ENCODE measurements at places on chromosomes 2 and 18.
A peak's percentile ranks its signal among the peaks of the same experiment; 100 is the strongest.

GRCh38 chr2:112476434-112476833 lies 5.5 kb upstream of the TTL start:
- DNase-seq: no peak

GRCh38 chr2:219877728-219878127 lies 250.3 kb downstream of the SLC4A3 start:
- DNase-seq: no peak

DNA sequence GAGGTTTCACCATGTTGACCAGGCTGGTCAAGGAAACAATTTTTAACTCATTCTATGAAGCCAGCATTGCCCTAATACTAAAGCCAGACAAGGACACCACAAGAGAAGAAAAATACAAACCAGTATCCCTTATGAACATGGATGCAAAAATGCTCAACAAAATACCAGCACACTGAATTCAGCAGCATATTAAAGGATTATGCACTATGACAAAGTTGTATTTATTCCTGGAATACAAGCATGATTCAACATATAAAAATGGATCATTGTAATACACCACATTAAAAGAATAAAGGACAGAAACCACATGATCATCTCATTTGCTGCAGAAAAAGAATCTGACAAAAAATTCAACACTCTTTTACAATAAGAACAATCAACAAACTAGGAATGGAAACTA lies 138.7 kb downstream of the RAB3GAP1 start:
- DNase-seq: no peak

DNA sequence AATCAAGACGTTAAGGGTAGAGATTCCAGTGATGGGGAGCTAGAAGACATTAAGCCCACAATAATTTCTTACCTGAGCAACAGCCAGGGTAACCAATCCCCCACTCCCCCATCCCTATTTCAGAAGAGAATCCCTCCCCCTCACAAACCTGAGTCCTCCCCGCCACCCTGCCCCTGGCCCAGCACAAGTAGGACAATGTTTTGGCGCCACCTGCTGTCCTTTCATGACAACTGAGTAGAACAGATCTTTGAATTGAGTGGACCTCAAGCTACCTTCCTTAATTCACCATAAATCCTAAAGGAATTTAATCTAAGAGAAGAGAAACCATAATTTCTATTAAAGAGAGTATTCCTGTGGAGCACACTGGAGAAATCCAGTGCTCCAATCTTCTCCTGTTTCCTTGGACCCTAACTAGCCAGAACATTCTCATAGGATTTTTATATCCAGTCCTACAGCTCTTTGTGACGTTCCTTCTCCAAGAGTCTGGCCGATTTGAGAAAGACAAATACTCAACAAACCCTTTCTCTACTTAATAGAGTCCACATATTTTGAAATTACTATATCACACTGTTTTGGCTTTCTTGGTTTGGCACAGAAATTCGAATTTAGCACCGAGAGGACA lies 41.1 kb downstream of the NHEJ1 start:
- DNase-seq: peak; percentile 79

DNA sequence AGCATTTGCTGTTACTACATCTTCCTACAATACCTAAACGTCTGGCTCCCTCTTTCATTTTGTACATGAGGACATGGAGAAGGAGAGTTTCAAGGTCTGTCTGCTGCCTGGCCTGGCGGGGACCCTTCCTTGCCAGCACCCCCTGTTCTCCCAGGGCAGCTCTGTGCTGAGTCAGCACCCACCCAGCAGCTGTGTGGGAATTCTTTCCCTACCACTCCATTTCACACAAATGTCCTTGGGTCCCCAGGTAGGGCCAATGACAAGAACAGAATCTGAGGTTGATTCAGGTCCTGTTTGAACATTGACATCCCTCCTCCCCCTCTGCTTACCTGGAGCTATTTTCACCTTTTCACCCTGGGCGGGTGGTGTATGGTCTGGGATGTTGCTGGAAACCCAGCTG lies 129.9 kb upstream of the ITGA6 start:
- DNase-seq: no peak

DNA sequence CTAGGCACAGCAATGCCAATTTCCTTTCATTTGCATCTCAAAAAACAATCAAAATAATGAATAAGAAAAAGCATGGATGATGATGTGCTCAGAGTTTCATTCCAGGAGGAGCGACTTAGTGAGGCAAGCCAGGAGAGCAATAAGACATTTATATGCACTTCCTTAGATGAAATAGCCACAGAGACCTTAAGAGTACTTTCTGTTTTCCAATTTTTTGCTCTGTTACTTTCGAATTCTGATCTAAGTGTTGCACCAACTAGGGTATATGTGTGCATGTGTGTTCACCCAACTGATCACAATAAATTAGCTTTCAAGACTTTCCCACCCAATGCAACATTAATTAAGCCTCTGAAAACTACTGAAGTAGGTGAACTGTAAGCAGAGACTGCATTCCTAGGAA lies 709 bp downstream of the RAB27B start:
- DNase-seq: no peak

DNA sequence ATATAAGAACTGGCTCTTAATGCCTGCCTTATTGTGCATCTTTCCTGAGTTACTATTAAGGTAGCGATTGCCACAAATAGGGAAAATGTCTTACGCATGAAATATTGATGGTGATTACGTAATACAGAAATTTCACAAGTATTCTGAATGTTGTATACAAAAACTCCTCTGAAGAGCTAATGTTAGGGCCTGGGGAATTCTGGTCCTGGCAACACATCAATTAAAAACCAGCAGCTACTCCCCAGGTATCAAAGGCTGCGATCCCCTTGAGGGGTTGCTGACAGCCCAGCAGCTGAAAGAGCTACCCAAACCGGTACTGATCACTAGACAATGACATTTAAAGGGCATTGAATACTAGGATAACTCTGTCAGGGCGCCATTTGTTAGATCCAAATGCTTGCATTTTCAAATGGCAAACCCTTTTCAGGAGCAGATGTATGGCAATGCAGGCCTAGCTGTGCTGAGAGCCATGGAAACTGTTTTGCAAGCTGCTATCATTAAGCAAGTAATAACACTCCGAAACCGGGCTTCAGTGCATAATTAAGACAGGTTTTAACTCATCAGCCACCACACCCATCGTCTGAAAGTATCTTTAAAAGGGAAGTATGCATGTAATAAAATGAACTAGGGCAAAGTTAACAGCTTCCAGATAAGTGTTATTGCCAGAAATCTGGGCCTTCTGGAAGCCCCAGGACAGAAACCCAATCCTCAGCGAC lies 78.4 kb downstream of the CLHC1 start:
- DNase-seq: no peak

GRCh38 chr2:236343400-236344161 lies 79.4 kb upstream of the ASB18 start:
- peak; percentile 77 for DNase-seq

- DNase-seq: no peak
These were observed 105.6 kb upstream of the NOL4 start for GRCh38 chr18:34330308-34330707.

DNA sequence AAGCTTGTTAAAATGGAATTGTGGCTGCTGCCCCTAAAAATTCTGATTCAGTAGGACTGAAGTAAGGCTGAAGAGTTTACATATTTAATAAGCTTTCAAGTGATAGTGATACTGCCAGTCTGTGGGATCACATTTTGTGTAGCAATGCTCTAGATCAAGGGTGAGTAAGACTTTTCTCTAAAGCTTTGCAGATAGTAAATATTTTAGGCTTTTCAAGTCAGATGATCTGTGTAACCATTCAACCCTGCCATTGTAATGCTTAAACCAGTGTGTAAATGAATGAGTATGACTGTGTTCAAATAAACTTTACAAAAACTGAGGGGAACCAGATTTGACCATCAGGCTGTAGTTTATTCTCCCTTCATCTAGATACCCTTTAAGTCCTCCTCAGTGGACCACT lies 92.7 kb downstream of the PIK3C3 start:
- peak; percentile 5 for DNase-seq

- no peak for DNase-seq
These were observed 765.1 kb upstream of the SLC8A1 start for GRCh38 chr2:41216978-41217377.

DNA sequence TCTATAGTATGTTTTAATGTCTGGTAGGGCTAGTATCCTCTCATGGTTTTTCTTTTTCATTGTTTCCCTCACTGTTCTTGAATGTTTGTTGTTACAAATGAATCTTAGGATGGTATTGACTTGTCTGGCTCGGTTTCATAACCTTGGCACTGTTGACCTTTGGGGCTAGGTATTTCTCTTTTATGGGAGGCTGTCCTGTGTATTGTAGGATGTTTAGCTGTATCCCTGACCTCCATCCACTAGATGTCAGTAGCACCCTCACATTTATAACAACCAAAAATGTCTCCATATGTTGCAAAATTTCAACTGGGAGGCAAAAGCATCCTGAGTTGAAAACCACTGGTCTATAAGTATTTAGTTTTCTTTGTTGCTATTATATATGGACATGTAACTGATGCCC lies 7.0 kb upstream of the AOX1 start:
- DNase-seq: peak; percentile 57

DNA sequence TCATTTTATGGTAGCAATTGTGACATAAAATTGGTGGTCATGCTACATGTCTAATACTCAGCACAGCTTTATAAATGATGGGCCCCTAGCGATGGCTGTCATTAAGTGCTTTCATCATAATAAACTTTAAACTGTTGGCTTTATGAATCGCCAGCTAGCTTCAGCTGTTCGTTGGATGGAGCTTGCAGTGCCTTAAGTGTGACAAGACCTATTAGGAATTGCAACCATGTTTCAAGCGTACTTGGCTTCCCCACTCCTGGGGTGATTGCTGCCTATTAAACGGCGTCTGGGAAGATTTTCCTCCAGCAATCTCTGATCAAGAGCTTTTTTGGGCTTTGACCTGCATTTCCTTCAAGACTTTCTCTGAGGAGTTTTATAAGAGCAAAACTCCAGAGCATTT lies 164.5 kb upstream of the SIX3 start:
- DNase-seq: no peak

DNA sequence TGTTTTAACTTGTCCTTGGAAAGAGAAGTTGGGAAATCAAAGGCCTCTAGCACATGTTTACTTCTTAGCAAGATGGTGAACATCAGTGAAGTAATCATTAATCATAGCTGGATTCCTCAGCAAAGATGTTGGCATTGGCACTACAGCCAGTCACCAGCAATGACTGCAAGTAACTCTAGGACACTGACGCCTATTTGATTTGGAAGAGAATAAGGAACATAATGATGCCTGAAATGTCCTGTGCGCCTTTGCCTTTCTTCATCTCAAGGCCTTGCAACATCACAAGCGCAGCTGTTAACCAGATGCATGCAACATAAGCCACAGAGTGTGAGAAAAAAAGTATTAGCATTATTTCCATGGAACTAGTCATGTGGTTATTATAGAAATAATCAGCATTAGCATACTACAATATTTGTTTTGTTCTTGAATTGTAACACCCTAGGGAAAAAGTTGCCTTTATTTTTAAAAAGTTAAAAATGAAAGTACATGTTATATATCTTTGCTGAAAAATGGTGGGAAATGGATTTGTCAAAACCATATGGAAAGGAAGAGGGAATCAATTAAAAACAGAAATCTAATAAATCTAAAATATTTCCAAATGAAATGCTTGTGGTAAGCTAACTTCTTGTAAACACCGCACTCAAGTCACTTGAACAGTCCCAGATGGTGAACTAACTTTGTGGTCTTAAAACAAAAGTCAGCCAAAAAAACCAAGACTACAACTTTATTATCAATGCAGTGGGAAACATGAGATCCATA lies 55.6 kb downstream of the THADA start:
- DNase-seq: peak; percentile 65

- no peak for DNase-seq
These were observed 177.9 kb downstream of the DNAH6 start for GRCh38 chr2:84694088-84694622.

DNA sequence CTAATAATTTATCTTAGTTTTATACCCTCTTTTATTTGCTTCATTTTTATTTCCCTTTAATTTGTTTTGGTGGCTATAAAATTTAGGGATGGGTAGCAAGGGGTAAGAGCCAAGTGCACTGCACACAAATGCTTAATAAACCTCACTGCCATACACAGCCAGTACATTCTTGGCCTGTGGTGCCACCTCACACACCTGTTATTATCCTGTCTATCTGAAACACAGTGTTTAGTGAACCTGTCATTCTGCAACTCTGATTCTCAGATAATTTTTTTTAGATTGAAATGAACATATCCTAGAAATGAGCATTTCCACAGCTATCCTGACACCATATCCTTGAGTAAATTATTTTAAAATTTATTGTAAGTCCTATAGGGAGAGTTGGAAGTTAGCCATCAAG lies 807.5 kb downstream of the DCC start:
- no peak for DNase-seq

GRCh38 chr2:224520064-224520463 lies 65.1 kb downstream of the CUL3 start:
- peak; percentile 34 for DNase-seq

- DNase-seq: no peak
These were observed 19.3 kb upstream of the TMEM87B start for GRCh38 chr2:112035786-112036185.

GRCh38 chr2:120760446-120761135 lies 24.9 kb downstream of the GLI2 start:
- no peak for DNase-seq

DNA sequence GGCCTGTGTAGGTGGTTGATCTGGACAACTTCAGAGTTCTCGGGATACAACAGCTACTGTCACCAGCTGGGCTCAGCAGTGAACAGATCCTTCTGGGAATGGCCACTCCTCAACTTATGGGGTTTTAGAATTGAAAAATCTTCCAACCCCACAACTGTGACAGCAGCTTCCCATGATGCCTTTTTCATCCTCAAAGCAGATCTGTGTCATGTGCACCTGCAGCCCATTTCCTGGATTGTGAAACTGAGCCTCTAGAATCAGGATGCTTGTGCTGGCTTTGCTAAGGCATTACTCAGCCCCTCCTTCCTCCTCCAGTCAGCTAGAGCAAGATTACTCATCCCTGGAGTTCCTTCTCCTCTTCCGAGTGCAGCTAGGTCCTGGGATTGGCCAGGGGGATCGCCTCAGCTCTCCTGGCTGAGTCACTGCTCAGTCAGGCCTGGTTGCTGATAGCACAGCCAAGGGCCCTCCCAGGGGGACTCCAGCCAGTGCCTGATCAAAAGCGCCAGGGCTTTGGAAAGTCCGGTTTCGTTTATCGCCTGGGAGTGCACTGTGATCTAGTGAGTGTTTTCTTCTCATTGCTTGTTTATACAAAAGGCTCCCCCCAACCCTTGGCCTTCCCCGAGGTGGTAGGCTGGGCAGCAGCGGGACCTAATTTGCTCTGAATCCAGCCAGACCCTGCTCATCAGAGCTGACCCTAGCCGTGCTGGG lies 2.4 kb upstream of the LPIN1 start:
- peak; percentile 98 for DNase-seq
